MCF 10A (cell line): ENCODE measurements at places on chromosomes 7 and 10.

GRCh38 chr7:75694638-75695399, 43.9 kb downstream of the HIP1 start:
- DNase-seq, result no peak

DNA sequence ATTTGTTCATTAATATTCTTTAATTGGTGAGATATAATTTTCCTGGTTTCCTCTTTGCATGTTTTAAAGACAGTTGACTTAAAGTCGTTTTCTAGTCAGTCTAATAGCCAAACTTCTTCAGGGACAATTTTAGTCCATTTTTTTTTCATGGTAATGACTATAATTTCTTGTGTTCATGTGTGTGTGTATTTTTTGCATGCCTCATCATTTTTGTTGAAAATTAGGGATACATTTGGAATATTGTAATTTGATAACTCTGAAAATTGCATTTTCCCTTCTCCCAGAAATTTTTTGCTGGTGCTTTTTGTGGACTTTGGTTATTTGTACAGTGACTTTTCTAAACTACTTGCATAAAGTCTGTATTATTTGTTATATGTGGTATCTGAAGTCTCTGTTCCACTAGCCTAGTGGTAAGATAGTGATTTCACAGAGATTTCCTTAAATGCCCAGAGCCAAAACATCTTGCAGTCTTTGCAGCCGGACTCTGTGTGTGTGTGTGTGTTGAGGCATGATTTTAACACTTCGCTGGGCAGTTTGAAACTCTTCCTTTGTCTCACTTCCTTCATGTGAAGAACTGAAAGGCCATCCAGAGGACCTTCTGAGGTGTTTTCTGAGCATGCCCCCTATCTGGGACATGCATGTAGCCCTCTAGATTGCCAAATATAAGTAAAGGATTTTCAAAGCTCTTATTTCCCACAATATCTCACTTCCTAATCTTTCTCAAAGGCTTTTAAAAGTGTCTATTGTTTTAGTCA, 40.9 kb upstream of the ZNF365 start:
- DNase-seq, result no peak

GRCh38 chr10:47366731-47367460, 17.2 kb downstream of the ZNF488 start:
- DNase-seq, result no peak

DNA sequence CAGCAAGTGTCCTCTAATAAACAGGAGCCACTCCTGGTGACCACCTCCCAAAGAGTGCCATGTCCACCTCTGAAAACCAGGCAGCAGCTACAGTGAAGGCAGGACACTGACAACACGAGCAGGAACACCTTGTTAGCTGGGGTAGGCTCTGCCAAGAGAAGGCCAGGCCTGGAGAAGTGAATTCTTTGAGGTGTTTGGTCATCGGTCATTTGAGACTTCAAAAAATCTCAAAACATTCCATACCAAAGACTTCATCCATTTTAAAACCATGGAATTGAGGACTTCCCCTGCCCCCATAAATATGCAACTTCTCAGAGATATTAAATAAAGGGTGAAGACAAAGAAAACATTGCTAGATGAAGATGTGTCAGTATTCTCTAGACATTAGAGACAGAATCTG, 28.4 kb upstream of the OPALIN start:
- no peak for DNase-seq

DNA sequence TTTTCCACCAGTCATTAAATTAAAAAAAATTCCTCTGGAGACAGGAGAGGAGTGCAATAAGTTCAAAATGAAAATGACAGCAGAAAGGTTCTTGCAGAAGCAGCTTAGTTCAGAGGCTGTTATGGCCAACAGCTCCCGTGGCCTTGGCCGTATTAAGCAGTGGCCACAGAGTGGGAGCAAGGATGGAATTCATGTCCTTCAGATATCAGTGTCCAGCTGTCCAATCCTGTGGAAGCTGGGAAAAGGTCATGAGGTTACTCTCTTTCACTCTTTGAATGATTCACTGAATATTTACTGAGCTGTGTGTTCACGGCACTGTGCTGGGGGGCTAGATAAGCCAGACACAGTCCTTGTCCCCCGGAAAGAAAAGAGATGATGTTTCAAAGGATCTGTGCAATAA, 231.8 kb downstream of the BMPER start:
- no peak for DNase-seq

- DNase-seq, result no peak
Observed at GRCh38 chr10:101773923-101774588, 1.9 kb downstream of the FGF8 start.

DNA sequence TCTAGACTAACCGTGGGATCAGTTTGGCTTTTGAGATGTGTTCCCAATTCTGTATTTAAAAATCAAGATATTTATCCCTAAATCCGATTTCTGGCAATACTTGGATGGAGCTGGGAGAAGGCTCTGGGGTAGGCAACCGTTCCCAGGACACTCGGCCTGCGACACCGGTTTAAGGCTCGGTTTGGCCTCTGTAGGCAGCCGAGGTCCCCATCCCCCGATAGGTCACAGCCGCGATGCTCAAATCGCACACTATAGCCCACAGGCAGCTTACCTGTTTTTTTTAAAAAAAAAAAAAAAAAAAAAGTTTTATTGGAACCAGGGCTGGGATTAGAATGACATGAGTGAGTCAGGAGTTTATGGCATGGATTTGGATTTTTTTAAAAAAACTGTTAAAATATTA, 729 bp upstream of the TAF3 start:
- DNase-seq, result no peak

GRCh38 chr7:54773472-54774399, 14.7 kb upstream of the SEC61G start:
- DNase-seq, result peak; percentile 90

- no peak for DNase-seq
Observed at GRCh38 chr10:122995936-122996335, 12.7 kb downstream of the IKZF5 start.

DNA sequence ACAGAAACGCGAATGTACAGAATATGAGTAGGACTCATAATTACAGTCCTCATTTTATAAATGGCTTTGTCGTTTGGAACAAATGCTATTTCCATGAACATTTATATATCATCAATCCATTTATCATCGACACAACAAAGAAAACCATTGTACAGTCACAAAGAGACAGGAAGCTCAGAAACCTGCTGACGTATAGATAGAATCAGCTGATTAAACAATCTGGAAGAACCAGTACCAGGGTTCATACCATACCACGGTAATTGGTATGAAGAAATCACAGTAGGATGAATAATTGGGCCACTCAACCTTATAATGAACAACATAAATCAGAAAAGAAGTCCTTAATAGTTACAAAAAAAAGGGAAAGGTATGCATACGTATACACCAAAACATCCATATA, 295.0 kb downstream of the PARD3 start:
- DNase-seq, result no peak

DNA sequence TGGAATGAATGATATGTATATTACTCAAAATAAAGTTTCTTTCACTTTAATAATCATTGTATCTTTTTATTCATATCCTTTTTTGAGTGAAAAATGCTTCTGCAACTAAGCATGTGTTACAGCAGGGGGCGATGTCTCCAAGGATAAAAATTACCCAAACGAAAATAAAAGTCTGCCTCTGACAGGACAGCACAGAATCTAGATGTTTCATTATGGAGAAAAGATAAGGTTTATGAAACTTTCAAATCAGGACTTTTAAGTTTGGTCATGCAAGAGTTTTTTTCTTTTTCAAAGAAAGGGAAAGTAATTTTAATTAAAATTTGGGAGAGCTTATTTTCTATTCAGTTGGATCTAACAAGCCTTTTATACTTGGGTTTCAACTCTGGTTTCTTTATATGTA, 48.4 kb downstream of the TES start:
- peak; percentile 71 for DNase-seq

- no peak for DNase-seq
Observed at GRCh38 chr10:69629519-69629896, 539 bp upstream of the FAM241B start.

- no peak for DNase-seq
Observed at GRCh38 chr10:97500297-97500575, 1.5 kb downstream of the UBTD1 start.

- DNase-seq, result no peak
Observed at GRCh38 chr10:33304423-33305225, 29.8 kb downstream of the NRP1 start.

GRCh38 chr10:58641095-58641531, 128.4 kb downstream of the BICC1 start:
- peak; percentile 86 for DNase-seq

DNA sequence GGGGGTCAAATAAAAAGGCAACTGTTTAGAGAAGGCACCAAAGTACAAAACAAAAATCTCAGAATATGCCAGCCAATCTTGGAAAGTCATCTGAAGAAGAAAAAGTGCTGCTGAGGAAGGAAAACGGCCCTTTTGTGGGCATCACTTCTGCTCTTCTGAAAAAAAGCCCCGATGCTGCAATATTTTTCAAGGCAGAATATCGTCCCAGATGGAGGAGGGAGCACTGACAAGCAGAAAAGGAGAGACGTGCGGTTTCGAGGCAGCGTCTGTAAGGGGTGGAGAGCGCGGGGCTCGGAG, 959 bp upstream of the ATRNL1 start:
- no peak for DNase-seq

GRCh38 chr7:157412021-157412443, 75.2 kb downstream of the DNAJB6 start:
- DNase-seq, result peak; percentile 74

GRCh38 chr10:109883859-109884771, 39.2 kb downstream of the XPNPEP1 start:
- DNase-seq, result peak; percentile 90

DNA sequence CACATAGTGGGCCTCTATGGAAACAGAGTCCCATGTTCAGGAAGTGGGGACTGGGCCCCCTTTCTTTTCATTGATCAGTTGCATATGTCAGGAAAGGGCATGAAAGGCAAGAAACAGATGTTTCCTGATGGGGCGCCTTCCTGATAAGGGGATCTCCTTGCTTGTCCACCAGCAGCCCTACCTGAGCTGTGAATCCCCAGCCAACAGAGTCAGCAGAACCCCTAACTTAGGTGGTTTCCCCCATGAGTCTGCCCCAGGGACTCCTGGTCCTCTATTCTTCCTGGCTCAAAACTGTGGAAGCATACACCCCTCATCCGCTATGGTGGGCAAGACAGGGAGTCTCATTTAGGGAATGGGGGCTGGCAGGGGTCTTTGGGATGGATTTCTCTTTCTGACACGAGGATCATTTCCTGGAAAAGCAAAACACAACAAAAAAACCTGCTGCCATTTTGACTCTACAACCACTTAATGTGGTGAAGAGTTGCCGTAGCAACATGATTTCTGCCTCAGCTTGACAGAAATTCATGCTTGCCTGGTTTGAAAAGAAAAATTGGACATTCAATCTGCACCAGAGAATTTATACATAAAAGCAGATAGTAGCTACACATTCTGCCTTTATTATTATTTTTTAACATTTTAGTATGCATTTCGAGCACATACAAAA, 119.8 kb downstream of the SPAG6 start:
- DNase-seq, result no peak

DNA sequence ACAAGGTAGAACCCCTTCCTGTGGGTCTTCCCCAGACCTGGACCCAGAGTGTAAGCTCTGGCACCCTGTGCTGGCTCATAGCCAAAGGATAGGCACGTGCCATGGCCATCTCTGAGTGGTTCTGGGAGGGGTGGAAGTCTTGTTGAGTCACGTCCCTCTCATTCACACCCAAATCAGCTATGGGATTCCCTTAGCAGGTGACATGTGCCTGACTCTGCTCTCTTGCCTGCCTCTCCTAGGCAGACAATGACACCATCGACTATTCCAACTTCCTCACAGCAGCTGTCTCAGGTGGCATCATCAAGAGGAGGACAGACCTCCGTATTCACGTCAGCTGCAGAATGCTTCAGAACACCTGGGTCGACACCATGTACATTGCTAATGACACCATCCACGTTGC, 59.8 kb downstream of the C10orf120 start:
- DNase-seq, result peak; percentile 16

DNA sequence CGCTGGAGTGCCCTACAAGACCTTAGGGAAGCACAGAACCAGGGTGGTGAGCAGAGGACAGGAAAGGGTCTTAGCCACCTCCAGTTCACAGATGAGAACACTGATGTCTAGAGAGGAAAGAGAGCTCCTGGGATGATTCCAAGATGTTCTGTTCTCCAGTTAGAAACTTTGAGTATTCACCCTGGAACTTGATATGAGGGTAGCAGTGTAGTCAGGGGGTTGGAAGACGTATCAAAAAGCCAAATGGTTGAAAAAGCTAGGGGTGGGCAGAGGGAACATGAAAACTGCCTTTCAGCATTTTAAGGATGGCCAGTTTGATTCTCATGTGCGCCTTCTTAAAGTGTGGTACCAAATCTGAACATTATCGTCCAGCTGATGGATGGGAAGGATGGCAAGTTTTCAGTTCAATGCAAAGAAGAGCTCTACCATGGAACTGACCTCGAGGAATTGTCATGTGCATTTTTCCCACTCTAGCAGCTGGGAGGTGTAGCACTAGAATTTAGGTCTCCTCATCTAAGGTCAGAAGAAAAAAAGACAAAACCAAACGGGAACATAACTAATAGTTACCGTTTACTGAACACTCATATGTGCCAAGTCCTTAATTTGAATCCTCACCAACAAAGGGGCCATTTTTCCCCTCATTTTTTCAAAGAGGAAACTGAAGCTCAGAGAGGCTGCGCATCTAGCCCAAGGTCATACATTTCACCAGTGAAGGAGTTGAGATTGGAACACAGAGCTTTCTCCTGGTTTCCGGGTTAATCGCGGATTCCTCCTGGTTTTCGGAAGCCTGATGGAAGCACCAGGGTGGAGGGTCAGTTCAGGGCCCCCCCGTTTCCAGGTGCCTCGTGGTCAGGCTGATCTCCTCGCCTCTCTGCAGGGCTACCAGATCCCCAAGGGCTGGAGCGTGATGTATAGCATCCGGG, 6.0 kb upstream of the CYP26A1 start:
- no peak for DNase-seq

DNA sequence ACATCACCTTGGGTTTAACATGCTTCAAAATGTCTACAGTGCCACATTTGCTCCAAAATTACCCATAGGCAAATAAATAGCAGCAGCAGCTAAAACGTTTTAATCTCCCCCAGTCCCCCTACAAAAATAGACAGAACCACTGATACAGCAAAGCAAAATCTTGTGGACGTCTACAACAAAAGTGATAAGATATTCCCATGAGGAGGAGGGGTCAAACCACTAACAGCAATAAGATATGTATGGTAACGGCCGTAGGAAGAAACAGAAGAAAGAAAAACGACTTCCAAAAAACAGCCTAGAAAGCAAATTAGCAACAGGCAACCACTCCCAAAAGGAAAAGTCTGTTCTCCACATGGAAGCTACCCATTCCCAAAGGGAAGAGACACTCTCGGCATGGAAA, 34.5 kb upstream of the ST8SIA6 start:
- no peak for DNase-seq

GRCh38 chr7:156160811-156161210, 348.5 kb upstream of the SHH start:
- peak; percentile 33 for DNase-seq

GRCh38 chr10:61975391-61975932, 74.0 kb downstream of the ARID5B start:
- peak; percentile 81 for DNase-seq

GRCh38 chr7:136958016-136958415, 89.6 kb downstream of the CHRM2 start:
- DNase-seq, result no peak

DNA sequence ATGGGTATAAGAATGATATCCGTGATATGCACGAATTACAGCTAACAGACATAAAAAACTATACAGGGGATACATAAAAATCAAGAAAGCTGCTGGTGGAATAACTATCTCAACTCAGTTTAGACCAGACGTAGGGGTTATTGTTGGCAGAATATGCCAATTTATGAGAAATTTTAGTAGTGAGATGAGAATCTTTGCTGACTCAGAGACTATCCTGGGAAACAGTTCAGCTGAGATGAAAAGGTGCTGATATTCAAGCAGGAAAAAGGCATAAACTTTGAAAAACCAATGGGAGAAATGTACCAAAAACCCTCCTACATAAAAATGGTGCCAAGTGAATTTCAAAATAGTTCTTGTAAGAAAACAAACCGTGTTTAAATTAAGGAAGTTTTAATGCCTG, 3.3 kb downstream of the MRPS33 start:
- DNase-seq, result no peak
